ENCODE measurements at places on chromosomes 2 and 18.

DNA sequence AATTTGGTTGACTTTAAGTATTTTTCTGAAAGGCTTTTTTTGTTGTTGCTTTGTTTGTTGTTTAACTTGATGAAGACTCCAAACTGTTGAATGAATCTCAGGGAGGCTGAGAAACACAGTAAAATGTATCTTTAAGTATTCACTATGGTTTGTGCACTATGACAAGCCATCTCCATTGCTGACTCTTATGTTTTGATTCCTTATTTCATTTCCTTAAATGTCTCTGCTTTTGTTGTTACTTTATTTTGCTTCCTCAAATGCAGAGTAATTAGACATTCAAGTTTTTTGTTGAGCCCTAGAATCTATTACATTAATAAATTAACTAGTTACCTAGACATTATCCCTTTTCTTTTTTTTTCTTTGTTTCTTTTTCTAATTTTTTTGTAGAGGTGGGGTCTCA is 46.3 kb upstream of the SLC39A10 start:
- DNase-seq = no peak

DNA sequence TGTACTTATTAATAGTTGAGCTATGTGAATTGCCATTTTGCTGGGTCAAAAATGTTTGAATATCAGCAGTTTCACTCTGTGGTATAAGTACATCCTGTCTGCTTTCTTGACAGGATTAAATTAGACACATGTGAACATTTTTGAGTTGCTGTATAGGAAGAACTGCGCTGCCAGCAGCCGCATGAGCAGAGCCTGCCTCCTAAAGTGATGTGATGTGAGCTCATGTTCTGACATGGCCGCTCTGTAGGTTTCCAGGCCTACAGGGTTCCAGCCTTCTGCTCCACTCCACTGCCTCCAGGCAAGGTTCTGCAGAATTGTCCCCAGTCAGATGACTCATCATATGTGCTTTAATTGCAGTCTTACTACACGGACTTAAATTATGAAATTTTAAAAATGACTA is 119.7 kb upstream of the NFATC1 start:
- no peak for DNase-seq

DNA sequence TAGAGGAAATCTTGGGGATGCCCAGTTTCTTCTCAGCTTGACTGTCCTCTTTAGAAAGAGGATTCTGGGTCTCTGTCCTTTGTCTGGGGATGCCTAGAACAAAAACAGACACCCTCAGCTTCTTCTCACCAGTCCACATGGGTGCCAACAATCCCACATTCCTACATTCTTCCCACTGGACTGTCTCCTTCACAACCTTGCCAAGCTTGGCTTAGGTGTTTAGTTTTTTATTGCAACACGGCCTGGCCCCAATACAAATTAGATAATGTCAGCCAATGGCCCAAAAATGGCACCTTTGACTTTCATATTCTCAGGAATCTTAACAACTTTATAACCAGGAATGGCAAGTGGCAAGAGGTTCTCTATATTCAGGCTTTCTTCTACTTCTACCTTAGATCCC is 273.0 kb downstream of the RNF152 start:
- DNase-seq = no peak

DNA sequence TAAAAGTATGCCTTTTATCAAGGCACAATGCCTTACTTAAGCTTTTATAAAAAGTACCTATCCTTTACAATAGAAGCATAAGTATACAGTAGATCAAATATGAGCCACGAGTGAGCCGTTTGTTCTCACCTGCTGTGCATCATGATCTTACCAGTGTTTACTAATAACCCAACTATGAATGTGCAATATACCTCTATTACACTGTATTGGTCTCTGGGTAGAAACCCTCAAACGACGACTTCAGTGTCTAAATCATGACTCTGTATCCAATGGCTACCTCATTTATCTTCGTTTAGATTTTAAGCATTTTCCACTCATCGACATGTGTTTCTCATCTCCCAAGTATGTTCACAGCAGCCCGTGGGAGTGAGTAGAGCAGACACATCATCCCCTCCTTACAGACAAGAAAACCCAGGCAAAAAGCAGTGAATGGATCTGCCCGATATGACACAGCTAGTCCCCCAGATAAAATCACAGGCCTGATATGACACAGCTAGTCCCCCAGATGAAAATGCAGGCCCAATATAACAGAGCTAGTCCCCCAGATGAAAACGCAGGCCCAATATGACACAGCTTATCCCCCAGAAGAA is 279.8 kb downstream of the TNS1 start:
- DNase-seq = no peak

DNA sequence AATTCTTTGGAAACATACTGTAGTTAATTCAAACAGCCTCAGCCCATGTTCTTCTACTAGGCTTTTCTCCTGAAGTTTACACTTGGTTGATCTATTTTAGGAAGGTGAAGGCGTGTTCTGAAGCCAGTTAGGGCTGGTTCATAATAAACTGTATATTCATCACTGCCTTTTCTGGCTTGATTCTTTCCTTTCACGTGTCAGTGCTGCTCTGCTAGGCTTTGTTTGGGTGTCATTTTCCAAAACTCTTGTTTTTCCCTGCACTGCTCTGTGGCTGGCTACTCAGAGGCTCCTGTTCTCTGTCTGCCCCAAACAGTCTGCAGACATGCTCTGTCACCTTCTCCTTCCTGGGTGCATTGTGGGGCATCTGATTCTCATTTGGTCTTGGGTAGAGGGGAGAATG is 136.1 kb downstream of the PARD3B start:
- no peak for DNase-seq

Measured in T1000 (cell line).